ENCODE measurements at places on chromosomes 6 and 20.

DNA sequence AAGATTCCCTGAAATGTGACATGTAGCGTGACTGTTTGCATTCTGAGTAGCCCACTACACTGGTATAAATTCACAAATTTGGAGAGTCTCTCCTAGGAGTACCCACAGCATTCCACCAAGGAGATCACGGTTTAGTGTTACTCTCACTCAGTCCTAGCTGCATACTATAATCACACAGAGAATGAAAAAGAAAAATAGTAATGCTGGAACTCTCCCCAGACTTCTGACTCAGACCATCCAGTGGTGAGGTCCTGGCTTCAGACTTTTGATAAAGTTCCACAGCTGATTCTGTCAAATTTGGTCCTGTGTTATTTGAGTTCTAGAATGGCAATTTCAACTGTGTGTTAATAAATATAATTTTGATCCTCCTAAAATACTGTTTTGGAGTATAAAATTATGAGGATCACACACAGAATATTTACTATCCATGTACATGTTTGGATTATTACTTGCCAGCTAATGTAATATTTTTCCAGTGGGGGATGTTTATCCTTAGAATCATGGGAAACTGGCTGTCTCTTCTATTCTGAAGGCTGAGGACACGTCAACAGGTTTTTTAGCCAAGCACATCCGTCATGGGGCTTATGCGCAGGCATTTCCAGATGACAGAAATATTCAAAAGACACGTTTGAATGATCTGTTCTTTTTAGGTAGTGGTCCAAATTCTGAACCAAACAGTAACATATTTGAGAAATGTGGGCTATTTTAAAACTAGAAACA, 5.1 kb upstream of the KIAA0408 start:
- no peak for DNase-seq

- DNase-seq = no peak
These were observed 687 bp downstream of the SLC35A1 start for GRCh38 chr6:87473419-87473903.

- DNase-seq = no peak
These were observed 14.6 kb downstream of the TSPYL4 start for GRCh38 chr6:116239256-116239655.

GRCh38 chr20:19964289-19965265, 52.6 kb upstream of the NAA20 start:
- DNase-seq = no peak

- no peak for DNase-seq
These were observed 23.4 kb upstream of the SLC32A1 start for GRCh38 chr20:38700926-38701325.
